ENCODE measurements at places on chromosomes 4 and X. TPM values are rescaled to one million over a fixed set of nuclear protein-coding genes. Genes with fewer than 3 reads are reported as not detected.

- no peak for DNase-seq
These were observed 38.5 kb upstream of the STPG2 start for GRCh38 chr4:98181809-98182208.

DCAF12L2 gene
- total RNA-seq: 0.64 TPM

- no peak for DNase-seq
These were observed 366.6 kb downstream of the GASK1B start for GRCh38 chr4:157806184-157806583.

- no peak for DNase-seq
These were observed 635.4 kb downstream of the SPRY1 start for GRCh38 chr4:124032035-124032434.

GATA1 gene
- total RNA-seq: not detected

HTATSF1 gene
- 42.0 TPM for total RNA-seq
